Stimulated activated CD4-positive, alpha-beta T cell treated with anti-CD3 and anti-CD28 coated beads, TNF-alpha, amount 100 ng/mL, for 48 hours (primary cell): ENCODE measurements at places on chromosomes 4 and X.

GRCh38 chr4:25234390-25235370 is 847 bp downstream of the PI4K2B start:
- peak; percentile 20 for DNase-seq

DNA sequence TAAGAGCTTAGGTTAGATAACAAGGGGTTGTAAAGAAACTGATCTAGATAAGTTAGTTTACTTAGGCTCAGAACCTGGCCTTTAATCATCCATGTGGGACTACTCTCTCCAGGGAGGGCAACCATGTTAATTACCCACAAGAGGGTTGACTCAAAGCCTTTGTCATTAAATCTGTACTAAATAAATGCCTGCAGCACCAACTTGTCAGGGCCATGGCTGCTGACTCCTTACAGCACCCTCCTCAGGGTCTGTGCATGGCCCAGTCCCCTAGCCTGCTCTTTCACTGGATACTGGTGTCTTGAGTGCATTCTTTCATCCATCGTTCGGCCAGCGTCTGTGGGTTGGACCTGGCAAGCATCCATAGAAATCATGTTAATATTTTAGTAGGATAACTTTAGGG is 34.7 kb downstream of the CASP3 start:
- no peak for DNase-seq

- DNase-seq, result no peak
Observed at GRCh38 chr4:147853706-147854105, 121.8 kb downstream of the ARHGAP10 start.

DNA sequence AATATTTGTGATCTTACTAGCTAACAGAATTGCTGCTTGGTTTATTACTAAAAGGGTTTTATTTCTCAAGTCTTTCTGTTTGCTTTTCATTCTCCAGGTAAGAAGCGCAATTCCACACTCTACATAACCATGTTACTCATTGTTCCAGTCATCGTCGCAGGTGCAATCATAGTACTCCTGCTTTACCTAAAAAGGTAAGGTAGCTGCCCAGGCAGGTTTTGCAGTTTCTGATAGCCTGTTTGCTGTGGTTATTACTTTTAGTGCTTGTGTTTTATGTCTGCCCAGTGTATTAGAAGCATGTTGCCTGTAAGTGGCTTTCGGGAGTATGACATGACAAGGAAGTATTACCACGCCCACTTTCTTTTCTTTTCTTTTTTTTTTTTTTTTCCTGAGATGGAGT is 46.4 kb downstream of the IL13RA1 start:
- no peak for DNase-seq

- no peak for DNase-seq
Observed at GRCh38 chr4:80386281-80386886, 50.9 kb downstream of the CFAP299 start.

- no peak for DNase-seq
Observed at GRCh38 chr4:931194-931959, 739 bp downstream of the GAK start.

GRCh38 chr4:67366311-67366861 is 178.9 kb downstream of the CENPC start:
- no peak for DNase-seq

DNA sequence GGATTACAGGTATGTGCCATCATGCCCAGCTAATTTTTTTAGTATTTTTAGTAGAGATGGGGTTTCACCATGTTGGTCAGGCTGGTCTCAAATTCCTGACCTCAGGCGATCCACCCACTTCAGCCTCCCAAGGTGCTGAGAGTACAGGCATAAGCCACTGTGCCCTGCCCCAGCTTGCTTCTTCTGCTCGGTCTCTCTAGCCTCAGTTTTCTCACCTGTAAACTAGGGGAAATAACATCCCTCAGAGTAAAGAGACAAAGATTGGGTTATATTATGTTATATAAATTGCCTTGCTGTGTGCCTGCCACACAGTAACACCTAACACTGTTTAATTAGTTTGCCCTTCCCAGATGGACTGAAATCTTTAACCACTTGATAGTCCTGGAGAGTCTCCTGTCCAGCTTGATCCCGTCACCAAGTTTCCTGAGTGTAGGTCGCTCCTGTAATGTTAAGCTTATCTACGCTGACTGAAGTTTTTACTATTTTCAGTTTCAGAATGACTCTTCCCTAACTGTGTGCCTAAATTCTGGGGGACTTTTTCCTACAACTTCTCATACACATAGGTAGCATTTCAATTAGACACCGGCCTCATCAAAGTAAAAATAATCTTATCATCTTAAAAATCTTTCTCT is 412.7 kb upstream of the TENM3 start:
- no peak for DNase-seq

DNA sequence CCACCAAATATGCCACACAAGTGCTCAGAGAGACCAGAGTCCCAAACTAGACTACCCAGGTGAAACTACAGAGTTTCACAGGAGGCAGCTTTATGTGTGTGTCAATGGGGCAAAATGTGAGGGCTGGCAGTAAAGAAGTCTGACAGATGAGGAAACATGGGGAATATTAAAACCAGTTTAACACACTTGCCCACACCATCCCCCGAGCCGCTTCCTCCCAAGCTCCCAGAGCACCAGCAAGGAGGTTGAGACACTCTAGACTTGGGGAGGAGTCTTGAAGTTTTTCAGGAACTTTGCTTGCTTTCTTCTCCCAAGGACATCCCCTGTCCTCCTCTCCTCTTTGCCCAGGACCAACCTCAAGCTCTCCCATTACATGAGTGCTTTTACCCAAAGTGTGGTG is 94.7 kb upstream of the SPRY1 start:
- DNase-seq, result no peak

GRCh38 chr4:15231265-15232091 is 196.4 kb upstream of the C1QTNF7 start:
- DNase-seq, result peak; percentile 60

DNA sequence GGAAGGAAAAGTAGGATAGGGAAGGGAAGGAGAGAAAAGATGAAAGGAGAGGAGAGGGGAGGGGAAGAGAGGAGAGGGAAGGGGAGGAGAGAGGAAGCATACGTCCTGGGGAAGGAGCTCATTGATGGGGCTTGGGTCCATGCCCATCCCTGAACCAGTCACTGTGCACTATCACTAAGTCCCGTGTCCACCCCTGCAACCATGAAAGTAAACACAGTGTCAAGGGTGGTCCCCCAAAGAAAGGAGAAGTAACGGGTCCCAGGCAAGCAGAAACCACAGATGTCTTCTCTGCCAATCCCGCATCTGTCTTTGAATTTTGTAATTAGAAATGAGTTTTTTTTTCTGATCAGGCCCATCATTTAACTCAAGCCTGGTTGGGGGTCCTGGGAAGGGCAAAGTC is 55.2 kb downstream of the LGI2 start:
- DNase-seq, result no peak

GRCh38 chr4:168151327-168151726 is 59.0 kb downstream of the ANXA10 start:
- DNase-seq, result no peak

GRCh38 chrX:121146059-121146628 is 98.7 kb downstream of the GLUD2 start:
- DNase-seq, result no peak

DNA sequence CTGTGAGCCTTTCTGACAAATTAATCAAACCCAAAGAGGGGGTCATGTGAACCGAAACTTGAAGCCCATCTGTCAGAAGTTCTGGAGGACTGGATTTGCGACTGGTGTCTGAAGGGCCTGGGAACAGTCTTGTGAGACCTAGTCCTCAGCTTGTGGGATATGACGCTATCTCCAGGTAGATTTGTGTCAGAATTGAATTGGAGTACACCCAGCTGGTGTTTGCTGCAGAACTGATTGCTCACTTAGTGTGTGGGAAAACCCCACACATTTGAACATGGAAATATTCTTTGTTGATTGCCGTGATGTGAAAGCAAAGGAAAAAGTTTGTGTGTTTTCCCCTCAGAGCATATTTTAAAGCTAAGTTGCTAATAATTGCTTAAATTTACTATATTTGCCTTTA is 30.3 kb upstream of the TMSB15B start:
- no peak for DNase-seq

DNA sequence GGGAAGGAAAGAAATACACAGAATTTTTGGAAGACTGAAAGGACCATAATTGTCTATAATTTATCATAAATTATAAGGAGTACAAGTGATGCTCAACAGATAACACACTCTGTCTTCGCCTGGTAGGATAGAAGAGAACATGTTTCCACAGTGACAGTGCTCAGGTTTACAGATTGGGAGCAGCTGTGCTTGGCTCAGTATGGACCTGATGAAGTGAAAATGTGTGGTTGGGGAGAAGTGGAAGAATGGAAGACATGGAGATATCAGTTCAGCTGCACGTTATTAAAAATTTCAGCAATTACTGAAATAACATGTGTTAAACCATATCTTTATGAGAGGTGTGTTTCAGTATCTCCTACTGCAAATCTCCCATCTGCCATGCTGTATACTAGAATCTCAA is 90.6 kb downstream of the TLL1 start:
- DNase-seq, result no peak

DNA sequence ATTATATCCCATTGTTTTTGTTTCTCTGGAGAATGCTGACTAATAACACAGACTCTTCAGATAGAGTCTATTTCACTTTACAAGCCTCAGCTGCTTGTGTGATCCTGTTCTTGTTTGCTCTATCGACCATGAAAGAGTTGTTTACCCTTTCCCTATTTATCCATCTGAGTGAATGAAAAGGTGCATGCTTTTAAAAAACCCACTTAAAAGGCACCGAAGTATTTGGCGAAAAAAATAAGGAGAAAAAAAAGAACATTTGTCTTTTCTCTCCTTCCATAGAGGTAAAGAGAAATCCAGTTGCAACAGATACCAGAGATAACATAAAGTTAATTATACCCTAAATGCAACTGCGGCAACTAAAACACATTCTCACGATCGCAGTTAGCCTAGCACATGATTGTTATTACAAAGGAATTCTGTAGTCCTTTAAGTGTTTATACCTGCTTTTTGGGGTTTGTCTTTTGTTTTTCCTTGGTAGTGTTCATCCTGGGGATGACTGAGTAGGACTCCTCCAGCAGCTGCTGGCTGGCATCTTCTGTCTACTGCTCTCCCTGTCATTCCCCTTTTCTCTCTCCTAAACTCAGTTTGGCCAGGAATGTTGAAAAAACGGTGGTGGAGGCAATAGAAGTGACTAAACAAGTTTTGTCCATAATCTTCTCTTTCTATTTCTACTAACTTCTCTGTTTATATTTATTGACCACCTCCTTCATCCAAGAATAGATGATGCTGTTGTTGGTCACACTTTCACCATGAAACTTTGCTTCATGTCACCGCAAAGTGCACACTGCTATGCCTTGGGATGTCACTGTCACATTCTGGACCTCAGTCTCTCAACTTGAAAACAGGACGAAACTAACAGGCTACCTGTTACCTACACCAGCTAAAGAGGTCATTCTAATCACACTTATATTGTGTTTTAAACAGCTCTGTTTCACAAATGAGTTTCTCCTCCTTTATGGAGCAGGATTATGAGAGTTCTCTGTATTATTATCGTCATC is 41.9 kb upstream of the FRAS1 start:
- no peak for DNase-seq

- no peak for DNase-seq
Observed at GRCh38 chr4:153013202-153013977, 77.3 kb downstream of the FHDC1 start.
